Epithelial cell of esophagus (primary cell): ENCODE measurements at places on chromosomes 3 and 15.

DNA sequence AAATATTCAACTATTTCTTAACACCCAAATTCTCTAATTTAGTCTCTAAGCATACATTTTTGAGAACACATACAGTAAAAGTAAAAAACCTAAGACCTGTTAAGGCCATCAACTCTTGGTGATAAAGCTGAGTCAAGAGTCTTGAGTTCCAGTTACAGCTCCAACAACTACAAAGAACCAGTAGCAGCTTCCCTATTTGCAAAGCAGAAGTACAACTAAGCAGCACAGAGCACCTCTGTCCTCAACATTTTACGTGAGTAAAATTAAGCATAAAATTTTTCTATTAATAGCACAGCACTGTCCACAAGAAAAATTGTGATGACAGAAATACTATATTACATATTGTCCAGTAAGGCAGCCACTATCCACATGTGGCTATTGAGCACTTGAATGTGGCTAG lies 4.4 kb downstream of the PCOLCE2 start:
- DNase-seq, result no peak

DNA sequence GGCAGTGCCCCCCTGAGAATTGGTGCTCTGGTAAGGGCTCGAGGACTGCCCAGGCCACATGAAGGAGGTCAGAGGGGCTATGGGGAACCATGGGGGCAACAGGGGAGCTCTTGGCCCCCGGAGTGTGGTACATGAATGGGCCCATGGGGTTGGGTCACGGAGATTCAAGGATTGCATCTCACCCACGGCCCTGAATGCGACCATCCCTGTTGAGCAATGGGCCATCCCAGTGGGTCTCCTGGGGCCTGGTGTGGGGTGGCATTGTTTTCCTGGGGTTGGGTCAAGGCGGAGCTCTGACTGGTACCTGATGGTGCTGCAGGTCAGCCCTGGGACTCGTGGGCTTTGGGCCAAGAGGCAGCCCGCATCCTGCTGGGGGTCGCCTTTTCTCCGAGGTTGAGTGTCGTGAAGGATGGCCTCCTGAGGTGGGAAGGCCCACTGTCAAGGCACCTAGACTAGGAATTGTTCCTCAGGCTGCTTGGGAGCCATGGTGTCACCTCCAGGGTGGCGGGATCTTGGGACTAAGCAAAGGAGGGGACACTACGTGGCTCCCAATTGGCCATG lies 198.3 kb downstream of the UBE3A start:
- DNase-seq, result no peak

- DNase-seq, result no peak
Observed at GRCh38 chr3:62371720-62372591, 1.4 kb downstream of the FEZF2 start.

- no peak for DNase-seq
Observed at GRCh38 chr3:17399586-17399985, 342.8 kb downstream of the TBC1D5 start.

DNA sequence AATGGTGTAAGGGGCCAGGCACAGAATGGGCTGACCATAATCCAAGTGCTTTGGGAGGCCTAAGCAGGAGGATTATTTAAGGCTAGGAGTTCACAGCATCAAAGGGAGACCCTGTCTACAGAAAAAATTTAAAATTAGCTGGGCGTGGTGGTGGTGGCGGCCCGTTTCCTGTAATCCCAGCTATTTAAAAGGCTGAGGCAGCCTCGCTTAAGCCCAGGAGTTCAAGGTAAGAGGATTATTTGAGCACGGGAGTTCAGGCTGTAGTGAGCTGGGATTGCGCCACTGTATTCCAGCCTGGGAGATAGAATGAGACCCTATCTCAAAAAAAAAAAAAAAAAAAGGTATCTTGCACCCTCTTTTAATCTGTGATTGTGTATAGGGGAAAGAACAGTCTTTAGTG lies 1.9 kb downstream of the TMA7 start:
- no peak for DNase-seq

DNA sequence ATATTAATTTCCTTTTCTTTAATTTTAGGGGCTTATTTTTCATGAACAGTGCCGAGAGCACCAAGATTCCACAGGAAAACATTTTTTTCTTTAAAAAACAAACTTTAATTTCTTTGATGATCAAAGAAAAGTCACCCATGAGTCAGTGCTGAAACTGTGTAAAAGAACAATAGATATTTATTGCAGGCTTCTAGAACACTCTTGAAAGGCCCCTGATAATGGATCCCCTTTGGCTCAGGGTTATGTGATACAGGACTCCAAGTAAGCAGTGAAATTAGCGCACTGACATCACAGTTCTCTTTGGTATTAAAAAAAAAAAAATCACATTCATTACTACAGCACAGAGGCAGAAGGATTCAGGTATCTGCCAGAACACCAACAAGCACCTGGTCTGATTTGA lies 66.1 kb upstream of the MYZAP start:
- no peak for DNase-seq

- DNase-seq, result no peak
Observed at GRCh38 chr3:98734306-98734705, 28.8 kb upstream of the ST3GAL6 start.

DNA sequence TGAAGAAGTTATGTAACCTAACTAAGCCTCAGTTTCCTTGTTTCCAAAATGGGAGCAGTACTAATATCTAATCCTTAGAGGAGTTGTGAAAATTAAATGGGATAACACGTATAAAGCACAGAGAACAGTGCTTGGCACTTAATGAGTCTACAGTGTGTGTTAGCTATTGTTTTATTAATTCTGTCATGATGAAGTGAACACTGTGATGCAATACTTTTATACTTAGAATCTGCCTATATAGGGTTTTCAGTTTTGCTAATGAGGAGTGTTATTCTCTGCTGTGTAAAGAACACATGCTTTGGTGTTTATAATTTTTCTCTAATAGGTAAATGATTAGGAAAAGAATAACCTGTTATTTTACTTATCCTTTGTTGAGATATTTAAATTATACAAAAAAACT lies 65.2 kb downstream of the MBNL1 start:
- no peak for DNase-seq

- DNase-seq, result no peak
Observed at GRCh38 chr3:5010706-5011554, 31.7 kb downstream of the BHLHE40 start.

- DNase-seq, result no peak
Observed at GRCh38 chr3:159803459-159803858, 185.2 kb upstream of the IL12A start.

DNA sequence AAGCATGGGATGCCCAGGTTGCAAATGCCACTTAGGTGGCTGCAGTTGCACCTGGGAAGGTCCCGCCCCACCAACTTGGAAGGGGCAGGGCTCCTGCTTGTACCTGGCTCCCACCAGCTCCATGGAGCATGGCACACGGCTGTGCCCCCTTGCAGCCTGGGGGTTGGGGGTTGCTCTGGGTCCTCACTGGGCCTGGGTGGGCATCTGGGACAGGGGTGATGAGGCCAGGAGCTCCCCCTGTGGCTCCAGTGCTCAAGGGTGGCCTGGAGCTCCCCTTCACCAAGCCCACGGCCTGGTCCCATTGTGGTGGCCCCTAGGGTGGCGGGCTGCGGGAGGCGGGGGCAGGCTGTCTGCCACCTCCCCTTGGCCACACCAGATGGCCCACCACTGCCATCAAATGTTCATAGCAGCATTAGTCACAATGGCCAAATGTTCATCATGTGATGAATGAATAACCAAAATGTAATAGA lies 36.7 kb downstream of the GHSR start:
- no peak for DNase-seq

DNA sequence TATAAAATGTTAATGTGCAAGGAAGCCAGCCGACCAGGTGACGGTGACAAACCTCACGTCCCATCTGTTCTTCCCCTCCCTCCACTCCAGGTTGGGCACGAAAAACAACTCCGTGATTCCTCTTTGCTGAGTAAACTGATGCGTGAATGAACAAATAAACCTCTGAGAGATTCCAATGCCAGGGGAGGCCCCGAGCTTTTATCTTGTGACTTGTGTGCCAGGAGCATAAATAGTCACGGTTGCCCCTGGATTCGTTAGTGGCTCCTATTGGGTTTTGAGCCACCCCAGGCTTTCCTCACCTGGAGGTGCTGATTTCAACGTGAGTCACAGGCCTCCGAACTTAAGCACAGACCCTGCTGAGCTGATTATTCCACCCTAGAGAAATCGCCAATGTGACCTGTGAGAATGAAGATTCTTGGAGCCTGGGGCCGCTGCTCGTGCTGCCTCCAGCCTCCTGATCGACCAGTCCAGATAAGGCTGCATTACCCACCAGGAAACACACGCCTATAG lies 119.2 kb downstream of the SHQ1 start:
- DNase-seq, result peak; percentile 62

- DNase-seq, result no peak
Observed at GRCh38 chr3:81790117-81790516, 28.7 kb upstream of the GBE1 start.

GRCh38 chr3:45143673-45144671 lies 2.2 kb downstream of the CDCP1 start:
- DNase-seq, result peak; percentile 53

DNA sequence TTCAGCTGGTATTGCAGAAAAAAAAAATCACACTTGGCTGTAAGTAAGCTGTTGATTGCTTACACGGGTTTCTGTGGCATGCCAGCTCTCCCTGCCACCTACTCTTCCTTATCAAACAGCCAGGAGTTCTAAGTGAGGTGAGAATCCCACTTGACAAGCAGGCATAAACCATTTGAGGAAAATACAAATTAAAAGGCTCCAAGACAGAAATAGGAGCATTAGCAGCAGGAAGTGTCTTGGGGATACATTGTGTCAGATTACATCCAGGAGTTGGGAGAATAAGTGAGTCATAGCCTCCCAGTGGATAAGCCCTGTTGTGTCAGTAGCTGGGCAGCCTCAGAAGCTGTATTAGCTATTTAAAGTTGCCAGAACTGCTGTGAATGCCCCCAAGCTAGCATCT lies 256.0 kb downstream of the CNTN4 start:
- DNase-seq, result peak; percentile 22

- no peak for DNase-seq
Observed at GRCh38 chr15:75725719-75726607, 13.3 kb upstream of the CSPG4 start.
